ENCODE measurements at places on chromosomes 11 and 22.

- no peak for DNase-seq
Observed at GRCh38 chr11:67050139-67050538, 6.5 kb upstream of the RHOD start.

DNA sequence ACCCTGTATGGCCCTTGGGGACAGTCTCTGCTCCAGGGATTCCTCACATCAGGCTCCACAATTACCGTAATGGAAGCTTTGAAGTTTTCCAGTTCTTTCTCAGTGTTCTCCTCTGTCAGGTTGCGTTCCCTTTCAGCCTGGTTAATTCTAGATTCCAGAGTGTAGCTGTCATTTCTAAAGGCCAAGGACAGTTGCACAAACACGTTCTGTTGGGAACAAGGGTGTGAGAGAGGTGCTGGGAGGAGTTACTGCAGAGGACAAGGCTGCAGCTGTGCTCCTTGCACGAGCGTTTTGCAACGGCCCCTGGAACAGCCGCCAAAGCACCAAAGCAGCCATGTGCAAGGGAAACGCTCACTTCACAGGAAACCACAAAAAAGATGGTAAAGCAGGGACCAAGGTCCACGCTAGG is 35.9 kb upstream of the LYVE1 start:
- DNase-seq: no peak

- no peak for DNase-seq
Observed at GRCh38 chr11:62071408-62071807, 52.4 kb upstream of the INCENP start.

DNA sequence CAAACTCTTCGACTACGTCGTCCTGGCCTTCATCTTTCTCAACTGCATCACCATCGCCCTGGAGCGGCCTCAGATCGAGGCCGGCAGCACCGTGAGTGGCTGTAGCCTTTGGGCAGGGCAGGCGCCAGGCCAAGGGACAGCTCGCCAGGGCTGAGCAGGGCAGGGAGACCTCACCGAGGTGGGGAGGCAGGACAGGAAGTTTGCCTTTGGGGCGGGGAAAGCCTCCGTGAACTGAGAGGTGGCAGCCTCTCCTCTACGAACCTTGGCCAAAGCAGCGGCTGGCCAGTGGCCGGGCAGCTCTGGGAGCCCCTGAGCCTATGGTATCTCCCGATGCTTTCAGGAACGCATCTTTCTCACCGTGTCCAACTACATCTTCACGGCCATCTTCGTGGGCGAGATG is 93.2 kb downstream of the CACNA1I start:
- no peak for DNase-seq

GRCh38 chr11:40183073-40184064 is 1276.1 kb downstream of the LRRC4C start:
- DNase-seq: no peak

Measured in dermis blood vessel endothelial cell (primary cell).